ENCODE measurements at places on chromosomes 5 and 9. TPM values are rescaled to one million over a fixed set of nuclear protein-coding genes. Genes with fewer than 3 reads are reported as not detected.

- no peaks in the 10 kb centered on the region for H3K36me3 ChIP-seq
- no peak for DNase-seq
- no peaks in the 10 kb centered on the region for H3K4me1 ChIP-seq
- H3K27me3 ChIP-seq, result no peaks in the 10 kb centered on the region
- no peak overlapping the region for H3K4me3 ChIP-seq
Measured at GRCh38 chr9:90274725-90275124, 367.9 kb downstream of the DIRAS2 start.

Gene C5orf63
- polyA plus RNA-seq, result 7.2 TPM

Gene PALM2AKAP2
- polyA plus RNA-seq, result 2.3 TPM

GRCh38 chr9:124513376-124513994 lies 6.3 kb upstream of the NR5A1 start:
- H3K4me3 ChIP-seq, result no peak overlapping the region
- DNase-seq, result no peak
- H3K4me1 ChIP-seq, result no peaks in the 10 kb centered on the region

Gene CAAP1
- 14.4 TPM for polyA plus RNA-seq

Gene PCDHB2
- polyA plus RNA-seq, result 1.1 TPM

- DNase-seq, result no peak
- no peak overlapping the region for H3K4me3 ChIP-seq
- no peaks in the 10 kb centered on the region for H3K36me3 ChIP-seq
Measured at GRCh38 chr5:13695076-13695712, 249.3 kb downstream of the DNAH5 start.

Gene ROR2
- 0.22 TPM for polyA plus RNA-seq

- no peak overlapping the region for H3K4me3 ChIP-seq
- no peaks in the 10 kb centered on the region for H3K36me3 ChIP-seq
- H3K27me3 ChIP-seq, result no peaks in the 10 kb centered on the region
- peaks cover 14% of the 10 kb centered on the region for H3K4me1 ChIP-seq
Measured at GRCh38 chr9:19186232-19186631, 44.3 kb upstream of the DENND4C start.

GRCh38 chr5:14267166-14267838 lies 124.2 kb downstream of the TRIO start:
- no peaks in the 10 kb centered on the region for H3K36me3 ChIP-seq
- H3K27me3 ChIP-seq, result no peaks in the 10 kb centered on the region
- no peak for DNase-seq
- H3K27ac ChIP-seq, result peak overlapping the region; percentile 39
- no peak overlapping the region for H3K4me3 ChIP-seq

Gene SHC3
- polyA plus RNA-seq, result 0.01 TPM

DNA sequence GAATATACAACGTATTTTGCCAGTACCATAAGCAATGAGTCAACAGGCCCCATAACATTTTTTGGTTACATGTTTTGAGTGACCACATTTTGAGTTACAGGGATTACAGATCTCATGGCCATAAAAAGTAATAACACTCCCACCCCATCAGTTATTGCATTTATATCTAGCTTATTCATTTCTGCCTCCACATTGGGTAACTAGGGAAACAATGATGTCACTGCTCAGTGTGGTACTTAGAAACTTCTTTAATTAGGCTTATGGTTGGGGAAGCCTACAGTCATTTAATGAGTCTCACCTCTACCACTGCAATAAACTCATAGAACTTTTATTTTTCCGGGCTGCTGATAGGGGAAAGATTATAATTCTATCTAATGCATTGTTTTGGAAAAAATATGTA lies 39.9 kb upstream of the SMIM15 start:
- H3K4me1 ChIP-seq, result no peaks in the 10 kb centered on the region
- no peak overlapping the region for H3K27ac ChIP-seq
- no peak overlapping the region for H3K4me3 ChIP-seq
- H3K36me3 ChIP-seq, result no peaks in the 10 kb centered on the region
- peaks cover 4% of the 10 kb centered on the region for H3K27me3 ChIP-seq
- no peak for DNase-seq

Gene ARHGEF39
- 0.88 TPM for polyA plus RNA-seq
